ENCODE measurements at places on chromosomes 4 and X. TPM values are rescaled to one million over a fixed set of nuclear protein-coding genes. Genes with fewer than 3 reads are reported as not detected.

DNA sequence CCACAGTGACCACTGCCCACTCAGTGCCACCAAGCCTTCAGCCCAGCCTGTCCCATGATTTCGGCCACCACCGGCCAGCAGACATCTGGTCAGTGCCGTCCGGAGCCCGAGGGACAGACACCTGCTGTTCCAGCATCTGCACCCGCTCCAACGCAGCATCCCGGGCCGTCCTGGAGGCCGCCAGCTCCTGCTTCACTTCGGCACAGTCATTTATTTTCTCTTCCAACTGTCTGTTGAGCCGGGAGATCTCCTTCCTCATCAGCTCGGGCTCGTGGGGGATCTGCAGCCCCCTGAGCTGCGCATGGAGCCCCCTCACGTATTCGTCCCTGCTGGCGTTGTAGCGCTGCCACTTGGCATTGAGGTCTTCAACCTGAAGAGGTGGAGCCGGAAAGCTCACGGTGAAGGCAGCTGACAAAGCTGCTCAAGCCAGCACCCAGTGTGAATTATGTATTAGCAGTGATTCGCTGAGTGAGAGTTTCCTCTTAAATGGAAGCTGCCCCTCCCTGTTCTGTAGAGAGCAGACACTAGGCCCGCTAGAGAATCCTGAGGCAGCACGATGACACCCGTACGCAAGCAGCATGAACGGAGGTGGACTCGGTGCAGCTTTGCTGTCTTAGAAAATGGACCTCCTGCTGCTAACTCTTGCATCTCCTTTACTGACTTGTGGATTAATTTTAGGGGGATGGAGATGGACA is 11.4 kb downstream of the TNIP2 start:
- DNase-seq = no peak

- DNase-seq = no peak
Observed at GRCh38 chr4:89110541-89110985, 770 bp upstream of the TIGD2 start.

TBX22 gene
- total RNA-seq = not detected

DNA sequence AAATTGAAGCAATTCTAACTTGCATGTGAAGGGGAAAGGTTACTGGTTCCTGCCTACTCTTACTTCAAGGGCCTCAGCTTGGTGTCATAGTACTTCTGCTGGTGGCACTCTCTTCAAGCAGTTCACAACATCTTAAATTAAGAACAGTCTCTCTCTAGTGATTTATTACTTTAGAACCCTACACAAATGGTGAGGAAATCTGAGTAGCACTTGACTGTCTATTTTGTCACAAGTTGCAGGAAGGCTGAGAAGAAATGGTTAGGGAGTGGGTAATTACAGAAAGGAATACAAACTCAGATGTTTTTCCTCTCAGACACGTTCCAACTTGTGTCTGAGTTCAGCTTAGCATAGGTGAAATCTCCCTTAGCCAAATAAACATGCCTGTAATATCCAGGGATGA is 242.3 kb upstream of the GRIA3 start:
- no peak for DNase-seq

DNA sequence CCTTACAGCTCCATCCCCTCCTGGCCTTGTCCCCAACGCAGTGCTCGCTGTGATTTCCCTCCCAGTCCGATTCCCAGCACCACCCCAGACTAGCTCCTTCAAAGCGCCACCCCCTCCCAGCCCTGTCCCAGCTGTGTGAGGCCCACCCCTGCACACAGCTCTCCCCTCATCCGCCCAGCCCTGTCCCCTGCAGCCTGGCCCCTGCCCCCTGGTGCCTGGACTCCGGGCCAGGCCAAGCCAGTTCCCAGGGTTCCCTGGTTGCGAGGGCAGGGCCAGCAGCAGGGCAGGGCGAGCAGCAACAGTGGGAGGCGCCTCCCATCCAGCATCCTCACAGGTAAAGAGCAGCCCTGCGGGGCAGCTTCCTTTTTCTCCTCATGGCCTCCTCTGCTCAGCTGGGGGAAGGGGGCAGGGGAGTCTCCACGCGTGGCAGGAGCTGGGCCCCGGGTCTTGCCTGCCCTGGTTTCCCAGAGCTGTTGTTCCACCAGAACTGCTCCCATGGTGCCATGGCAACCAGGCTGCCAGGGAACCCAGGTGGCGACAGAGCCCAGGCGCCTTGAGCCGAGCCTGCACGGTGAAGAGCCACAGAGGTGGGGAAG is 24.8 kb downstream of the IQSEC2 start:
- DNase-seq = no peak

Measured in liver (tissue), 10 donors.